ENCODE measurements at places on chromosomes 3 and 15. TPM values are rescaled to one million over a fixed set of nuclear protein-coding genes. Genes with fewer than 3 reads are reported as not detected.

Gene DAZL
- polyA plus RNA-seq, result not detected

Gene FOXB1
- not detected for polyA plus RNA-seq

Gene IRAK2
- 1.00 TPM for polyA plus RNA-seq

Gene DZIP1L
- 26.7 TPM for polyA plus RNA-seq

Gene GTPBP8
- polyA plus RNA-seq, result 26.8 TPM

Gene TRIM42
- polyA plus RNA-seq, result not detected

DNA sequence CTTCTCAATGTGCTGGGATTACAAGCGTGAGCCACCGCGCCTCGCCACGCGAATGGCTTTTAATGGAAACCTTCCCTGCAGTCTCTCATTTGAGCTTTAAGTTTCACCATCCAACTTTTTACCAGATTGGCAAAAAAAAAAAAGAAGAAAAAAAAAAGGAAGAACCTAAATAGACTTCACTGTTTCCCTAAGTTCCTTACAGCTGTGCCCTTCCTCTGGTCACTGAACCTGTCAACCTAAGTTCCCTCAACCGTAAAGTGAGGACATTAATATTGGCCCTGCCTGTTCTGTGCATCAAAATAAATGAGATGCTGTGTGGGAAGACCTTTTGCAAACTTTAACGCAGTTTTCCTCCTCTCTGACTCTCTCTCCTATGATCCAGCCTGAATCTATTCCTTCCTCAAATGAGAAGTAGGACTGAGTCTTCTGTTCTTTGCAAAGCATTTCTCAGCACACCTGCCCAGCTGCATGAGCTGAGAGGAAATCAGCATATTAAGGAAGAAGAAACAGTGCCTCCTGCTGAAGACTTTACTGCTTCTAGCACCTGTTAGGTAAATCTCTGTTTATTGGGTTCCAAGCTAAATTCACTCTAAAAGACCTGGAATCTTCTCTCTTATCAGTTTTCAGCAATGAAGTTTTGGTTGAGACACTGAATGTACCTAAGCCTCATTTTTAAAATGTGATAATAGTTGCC is 99.6 kb upstream of the ETV5 start:
- DNase-seq, result no peak

GRCh38 chr3:129888771-129889170 is 4.7 kb downstream of the TMCC1 start:
- no peak for DNase-seq

DNA sequence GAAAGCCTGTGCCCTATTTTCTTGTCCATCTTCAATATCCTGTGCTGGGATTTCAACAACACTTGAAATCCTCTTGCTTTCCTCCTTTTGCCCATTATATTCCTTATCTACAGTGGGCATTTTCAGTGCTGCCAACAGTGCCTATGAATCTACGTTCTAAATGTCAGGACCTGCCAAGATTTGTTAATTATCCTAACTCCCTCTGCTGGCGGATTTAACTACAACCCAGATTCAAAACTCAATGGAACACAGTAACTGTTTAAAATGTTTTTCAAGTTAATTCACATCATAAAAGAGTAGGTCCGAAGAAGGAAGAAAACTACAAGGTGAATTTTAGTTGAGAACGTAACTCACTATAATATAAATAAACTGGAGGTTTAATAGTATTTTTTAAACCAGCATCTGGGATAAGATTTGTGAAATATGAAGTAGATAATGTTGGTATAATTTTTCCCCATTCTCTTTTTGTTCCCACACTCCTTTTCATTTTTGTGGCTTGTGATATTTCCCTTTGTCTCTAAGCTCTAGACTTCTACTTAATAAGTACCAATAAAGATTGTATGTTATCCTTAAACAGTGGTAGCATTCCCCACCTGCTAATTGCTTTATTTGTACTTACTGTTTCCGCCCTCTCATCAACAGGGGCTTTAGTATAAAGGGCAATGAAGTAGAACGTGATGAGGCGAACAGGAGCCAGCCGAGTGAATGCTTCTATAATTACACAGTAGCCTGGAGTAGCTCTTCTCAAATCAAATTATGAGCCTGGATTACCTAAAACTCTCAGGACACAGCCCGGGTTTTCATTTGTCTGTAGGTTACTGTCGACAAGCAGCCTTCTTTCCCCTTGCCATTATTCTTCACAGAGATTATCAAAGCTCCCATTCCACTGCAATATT is 302.5 kb upstream of the ATP11B start:
- no peak for DNase-seq

DNA sequence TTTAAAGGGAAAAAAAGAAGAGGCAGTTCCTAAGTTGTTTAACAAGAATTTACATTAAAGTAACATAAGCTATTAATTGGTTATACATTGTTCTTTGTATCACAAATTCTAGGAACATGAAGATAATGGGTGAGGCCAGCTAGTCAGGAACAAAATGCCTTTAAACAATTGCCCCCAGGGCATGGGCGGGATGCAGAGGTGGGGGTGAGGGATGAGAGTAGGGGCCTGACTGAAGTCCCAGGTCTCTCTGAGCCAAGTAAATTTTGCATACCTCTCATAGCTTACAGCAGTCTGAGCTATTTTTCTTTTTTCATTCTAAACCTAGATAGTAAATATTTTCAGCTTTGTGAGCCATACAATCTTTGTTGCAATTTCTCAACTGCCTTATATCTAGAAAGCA is 77.8 kb upstream of the RNU6-1 start:
- no peak for DNase-seq

DNA sequence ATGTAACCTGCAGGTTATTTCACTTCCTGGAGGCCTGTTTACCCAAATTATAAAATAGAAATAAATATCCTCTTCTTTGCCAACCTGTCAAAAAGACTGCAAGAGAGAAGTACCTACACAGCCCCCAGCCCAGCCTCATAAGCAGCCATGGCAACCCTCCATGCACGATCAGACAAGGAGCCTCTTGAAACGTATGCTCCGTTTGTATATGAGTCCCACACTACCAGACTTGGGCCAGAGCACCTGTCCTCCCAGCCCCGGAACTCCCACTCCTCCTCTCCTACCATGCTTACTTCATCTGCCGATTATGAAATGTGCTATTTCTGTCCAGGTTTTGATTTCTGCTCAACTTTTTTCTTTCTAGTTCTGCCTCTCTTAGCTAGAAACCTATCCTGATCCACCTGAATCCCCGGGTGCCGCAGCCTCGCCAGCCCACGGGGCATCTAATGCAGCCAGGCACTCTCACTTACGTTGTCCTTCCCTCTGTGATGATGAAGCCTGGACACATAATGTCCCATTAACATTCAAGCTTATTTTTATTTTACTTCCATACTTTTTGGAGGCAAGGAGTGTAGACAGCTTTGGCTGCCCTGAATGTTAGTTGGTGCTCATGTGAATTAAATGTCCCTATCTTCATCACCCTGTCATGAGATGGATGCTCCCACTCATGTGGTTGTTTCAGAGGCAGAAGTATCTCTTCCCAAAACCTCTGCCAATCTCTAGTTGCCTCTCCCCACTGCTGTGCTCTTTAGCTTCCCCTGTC is 73.8 kb downstream of the MB21D2 start:
- no peak for DNase-seq

DNA sequence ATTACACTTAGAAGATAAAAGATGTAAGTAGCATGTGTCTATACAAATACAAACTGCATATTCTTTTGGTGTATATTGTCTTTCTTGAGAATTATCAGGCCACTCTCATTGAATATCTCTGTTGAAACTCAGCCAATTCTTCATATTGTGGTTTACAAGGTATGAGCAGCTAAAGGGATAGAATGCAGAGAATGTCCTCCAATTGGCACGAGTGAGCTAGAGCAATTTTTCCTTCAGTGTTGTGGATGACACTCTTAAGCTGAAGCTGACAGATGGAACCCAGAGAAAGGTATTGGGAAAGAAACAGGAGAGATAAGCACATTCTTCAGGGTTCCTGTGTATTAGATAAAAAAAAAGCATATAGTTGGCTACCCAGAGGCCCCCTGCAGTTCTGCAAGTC is 453.1 kb downstream of the EPHA3 start:
- no peak for DNase-seq

GRCh38 chr15:25410649-25411048 is 28.2 kb downstream of the UBE3A start:
- DNase-seq, result no peak

DNA sequence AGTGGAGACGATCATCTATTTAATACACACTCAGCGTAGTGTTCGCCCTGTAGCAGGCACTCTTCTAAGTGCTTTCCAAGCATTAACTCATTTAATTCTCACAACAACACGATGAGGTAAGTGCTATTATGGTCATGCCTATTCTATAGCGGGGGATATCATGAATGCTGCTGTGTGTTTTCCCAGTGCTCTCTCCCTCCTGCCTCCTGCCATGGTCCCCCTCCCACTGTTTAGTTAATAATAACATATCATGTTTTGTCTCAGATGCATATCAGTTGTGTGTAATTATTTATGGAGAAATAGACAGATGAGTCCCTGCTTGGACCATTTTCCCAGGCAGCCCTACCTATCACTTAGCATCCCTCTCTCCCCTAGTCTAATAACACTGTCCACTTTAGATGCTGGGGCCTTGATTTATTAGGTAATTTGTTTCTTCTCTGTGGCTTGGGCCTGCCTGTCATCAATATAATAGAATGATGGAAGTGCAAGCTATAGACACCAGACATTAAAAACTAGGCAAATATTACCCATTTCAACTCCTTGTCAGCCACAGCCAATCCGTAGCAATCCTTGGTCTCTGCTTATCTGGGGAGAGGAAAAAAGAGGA is 122.9 kb upstream of the TLE3 start:
- DNase-seq, result no peak

DNA sequence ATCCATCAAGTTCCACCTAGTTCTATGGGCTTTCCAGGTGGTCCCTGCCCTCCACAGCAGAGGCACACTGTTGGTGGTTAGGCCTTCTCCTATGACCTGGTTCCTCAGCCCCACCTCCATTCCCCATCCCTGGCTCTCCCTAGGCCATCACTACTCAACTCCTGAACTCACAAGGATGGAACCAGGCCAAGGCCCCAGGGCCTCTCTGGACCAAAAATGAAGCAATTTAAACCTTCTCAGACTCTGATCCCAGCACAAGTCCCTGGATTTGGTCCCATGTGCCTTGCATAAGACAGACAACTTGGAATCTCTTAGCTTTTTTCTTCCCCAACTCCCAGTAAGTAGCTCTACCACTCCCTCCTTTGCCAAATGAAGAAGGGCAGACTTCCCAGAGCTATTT is 14.4 kb upstream of the ACAN start:
- DNase-seq, result no peak

DNA sequence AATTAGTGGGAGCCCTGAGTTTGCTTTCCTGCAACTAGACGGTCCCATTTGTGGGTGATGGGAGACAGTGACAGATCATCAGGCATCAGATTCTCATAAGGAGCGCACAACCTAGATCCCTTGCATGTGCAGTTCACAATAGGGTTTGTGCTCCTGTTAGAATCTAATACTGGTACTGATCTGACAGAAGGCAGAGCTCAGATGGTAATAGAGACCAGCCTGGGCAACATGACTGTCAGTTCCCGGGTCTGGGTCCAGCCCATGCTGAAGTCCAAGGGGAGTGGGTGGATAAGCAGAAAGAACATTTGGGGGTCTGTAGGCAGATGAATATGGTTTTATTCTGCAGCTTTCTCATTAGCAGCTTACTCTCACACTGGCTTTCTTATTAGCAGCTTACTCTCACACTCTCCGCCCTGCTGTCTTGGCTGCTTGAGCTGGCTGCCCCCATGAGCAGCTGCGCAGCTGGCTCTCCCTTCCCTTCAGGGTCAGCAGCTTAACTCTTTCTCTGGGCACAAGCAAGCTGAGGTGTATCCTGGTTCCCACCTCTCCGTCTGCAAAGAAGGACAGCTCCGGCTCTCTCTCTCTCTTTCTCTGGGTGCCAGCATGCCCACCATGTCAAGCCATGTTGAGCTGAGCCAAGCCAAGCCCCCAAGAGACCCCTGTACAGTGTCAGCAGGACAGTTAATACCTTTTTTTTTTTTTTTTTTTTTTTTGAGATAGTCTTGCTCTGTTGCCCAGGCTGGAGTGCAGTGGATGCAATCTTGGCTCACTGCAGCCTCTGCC is 46.5 kb downstream of the KLHDC8B start:
- no peak for DNase-seq

DNA sequence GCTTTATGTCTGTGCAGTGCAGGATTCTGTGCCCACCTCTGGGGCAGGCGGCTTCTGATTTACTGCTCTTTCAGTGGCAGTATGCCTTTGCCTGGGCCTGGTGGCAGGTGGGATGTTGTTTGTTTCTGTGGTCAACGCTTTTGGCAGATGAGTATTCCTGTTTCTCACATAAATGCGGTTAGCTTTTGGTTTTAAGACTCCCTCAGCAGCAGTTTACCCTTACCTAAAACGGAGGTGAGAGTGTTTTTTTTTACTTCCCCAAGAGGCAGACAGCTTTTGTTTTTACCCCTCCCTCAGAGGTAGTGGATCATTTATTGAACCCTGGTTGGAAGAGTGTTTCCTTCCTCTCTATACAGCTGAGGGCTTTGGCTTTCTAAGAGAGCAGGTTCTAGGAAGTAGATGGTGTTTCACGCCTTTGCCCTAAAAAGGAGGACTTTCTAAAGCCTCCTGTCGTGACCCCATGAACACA is 134.1 kb upstream of the PLSCR5 start:
- DNase-seq, result no peak

DNA sequence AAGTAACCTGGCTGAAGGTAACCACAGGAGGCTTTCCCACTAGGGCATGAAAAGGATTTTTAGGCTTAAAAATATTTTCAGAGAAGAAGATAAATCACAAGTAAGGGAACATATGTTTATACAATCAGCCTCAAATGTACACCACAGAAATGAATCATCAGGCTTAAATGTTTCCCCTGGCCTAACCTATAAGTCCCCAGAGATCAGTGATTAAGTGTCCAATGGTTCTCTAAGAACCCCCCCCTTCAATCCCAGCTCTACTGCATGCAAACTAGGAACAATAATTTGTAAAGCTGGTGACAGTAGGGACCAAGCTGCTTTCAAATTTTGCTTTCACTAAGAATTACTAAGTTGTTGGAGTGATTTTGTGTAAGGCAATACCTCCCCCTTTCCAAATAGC is 431.6 kb upstream of the LMCD1 start:
- DNase-seq, result peak; percentile 43

DNA sequence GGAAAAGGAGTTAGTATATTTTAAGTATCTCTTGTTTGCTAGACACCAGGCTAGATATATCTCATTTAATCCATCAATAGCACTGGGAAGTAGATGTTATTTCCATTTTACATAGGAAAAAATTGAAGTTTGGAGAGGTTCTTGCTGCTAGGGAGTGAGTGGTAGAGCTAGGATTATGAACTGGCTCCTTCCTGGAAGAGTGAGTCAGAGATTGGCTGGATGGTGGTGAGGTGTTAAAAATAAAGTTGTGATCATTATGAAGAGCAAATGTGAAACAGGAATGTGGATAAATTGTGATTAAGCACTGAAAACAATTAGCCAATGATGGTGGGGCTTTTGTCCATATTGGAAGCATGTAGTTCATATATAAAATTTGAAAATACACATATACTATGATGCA is 234.2 kb downstream of the WNT5A start:
- no peak for DNase-seq

GRCh38 chr3:13073326-13074005 is at the start of gene IQSEC1:
IQSEC1 (minus strand) TSS chr3:13073429; CDS start chr3:13073014, 415 bp downstream.
- DNase-seq, result peak; percentile 50

- no peak for DNase-seq
These were observed 10.3 kb downstream of the PIK3CA start for GRCh38 chr3:179158336-179159039.

Measured in left kidney (tissue), 8 donors.